ENCODE measurements at places on chromosomes 1 and 21.
A peak's percentile ranks its signal among the peaks of the same experiment; 100 is the strongest.

GRCh38 chr1:3679098-3679555 is 26.8 kb downstream of the TP73 start:
- no peak for DNase-seq

- DNase-seq = no peak
Observed at GRCh38 chr1:210727709-210728108, 399.0 kb downstream of the HHAT start.

DNA sequence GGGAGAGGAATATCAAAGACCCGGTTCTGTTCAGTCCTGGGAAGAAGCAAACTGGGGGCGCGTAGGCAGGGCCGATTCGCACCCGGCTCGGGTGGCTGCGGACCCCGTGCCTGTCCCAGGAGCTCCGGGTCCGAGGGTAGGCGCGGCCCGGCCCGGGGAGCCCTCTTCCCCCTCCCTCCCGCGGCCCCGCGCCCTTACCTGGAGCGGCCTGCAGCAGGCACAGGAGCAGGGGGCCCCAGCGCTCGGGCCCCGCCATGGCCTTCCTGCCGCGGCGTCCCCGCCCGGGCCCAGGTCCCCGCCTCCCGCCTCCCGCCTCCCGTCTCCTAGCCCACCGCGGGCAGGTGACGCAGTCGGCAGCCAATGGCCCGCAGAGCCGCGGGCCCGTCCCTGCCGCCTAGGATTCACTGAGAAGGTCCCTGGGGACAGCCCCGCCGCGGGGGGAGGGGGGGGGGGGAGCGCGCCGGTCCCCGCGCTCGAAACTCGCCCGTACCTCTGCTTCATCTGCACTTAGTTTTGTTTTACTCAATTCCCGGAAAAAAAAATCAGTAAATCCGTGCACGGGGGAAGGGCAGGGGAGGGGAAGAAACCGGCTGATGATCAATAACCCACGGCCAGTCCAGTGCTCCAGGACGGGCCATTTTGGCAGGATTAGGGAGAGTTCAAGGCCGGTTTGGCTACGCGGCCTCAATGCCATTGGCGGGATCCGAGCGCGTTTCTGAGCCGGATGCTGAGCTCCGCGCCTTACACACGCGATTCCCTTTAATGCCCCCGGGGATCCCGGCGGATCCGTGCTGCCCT is at the start of gene IFNLR1:
Gene IFNLR1 (minus strand): TSS at position 297 of the 798 bp plus-strand sequence. CDS start 41 bp downstream, at position 256.
- DNase-seq = peak; percentile 63

DNA sequence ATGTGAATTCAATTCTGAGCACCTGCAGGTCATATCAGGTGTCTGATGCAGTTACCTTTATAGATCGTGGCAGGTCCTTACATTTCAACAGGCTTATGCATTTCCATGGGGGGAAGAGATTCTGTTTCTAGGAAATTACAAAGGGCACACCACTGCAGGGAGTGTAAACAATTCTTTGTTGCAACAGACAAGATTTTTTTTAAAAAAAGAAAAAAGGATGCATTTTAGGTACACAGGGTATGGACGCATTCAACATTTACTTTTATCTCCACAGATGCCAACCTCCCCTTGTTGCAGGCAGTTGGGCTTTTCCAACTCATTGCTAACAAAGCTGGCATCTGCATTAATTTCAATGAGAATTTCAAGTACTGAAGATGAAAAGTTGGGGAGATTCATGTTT is 13.5 kb upstream of the TEKT2 start:
- DNase-seq = no peak
